ENCODE measurements at places on chromosomes 4 and X.

DNA sequence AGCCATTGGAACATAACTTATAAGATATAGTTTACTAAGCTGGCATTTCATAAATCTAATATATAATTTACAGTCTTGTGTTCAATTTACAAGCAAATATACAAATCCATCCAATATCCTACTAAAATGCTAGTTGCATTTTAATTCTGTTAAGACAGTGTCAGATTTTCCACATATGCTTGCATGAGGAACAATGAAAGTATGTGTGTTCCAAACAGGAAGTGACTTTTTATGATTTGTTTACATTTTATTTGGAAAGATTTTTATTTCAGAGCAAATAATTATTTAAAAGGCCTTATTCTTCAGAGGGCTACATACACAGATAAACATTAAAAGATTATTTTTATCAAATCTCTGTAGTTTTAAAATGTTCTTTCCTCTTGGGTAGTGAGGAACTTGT is 130.1 kb downstream of the KLHL34 start:
- no peak for DNase-seq

DNA sequence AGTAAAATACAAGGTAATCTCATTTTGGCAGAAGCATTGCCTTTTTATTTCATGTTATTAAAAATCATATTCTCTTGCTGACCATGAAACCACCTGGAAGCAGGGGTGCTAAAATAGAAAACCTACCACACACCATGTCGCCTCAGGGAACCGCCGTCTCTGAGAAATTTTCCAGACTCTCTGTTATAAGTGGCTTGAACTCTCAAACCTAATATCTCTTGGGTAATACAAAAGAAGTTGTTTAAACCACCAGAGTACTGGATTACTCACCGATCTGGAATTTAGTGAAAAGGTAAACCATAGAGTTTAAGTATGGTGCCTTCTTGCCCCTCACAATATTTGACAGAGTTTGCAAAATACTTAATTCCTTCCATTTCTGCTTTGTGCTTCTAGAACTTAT is 27.7 kb downstream of the ENPP6 start:
- DNase-seq: no peak

- DNase-seq: peak; percentile 28
Measured at GRCh38 chrX:100995469-100995868, 26.0 kb downstream of the ARL13A start.

DNA sequence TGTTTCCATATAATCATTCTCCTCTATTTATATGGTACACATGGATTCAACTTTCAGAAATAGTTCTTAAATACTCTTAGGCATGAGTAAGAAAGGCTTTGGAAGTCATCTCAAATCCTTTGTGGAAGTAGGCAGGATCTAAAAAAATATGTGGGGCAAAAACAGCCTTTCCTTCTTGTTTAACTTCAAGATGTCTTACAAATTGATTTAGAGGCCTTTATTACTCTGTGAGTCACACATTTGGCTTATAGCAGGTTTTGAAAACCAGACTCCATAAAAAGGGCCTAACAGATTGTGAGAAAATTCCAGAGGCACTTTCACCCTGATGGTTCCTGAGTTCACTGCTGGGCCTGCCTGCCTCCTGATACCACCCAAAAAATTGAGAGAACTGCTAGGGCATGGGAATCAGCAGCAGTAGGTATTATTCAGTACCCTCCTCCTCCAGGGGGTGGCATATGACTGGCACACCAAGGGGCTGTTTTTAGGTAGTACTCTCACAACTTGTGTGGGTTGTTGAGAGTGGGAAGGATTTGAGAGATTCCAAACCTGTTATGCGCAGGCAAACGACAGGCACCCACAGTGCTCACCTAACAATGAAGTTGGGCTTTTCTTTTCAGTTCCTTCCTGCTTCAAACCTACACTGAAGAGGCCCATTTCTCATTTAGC is 162.7 kb upstream of the MBNL3 start:
- DNase-seq: no peak

DNA sequence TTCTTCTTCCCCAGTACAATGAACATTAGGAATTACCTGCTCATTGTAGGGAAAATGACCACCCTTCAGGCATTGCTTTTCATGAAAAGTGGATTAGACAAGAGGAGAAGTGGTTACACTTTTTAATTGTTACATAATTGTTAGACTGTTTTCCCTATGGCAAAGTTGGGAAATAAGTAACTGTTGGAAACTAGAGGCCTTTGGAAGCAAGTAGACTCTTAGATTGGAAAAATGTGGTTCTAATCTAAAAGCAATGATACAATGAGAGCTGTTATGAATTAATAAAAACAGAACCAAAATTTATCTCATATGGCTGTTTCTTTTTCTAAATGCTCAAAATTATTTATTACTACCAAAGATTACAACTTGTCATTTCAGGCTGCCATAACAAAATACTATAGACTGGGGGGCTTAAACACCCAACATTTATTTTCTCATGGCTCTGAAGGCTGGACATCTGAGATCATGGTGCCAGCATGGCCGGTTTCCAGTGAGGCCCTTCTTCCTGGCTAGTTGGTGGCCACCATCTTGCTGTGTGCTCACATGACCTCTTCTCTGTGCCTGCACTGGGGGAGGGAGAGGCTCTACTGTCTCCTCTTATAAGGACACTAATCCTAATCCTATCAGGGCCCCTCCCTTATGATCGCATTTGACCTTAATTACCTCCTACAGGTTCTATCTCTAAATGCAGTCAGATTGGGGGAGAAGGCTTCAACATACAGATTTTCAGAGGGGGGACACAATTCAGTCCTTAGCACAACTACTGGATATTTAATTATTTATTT is 12.5 kb downstream of the CC2D2A start:
- no peak for DNase-seq

DNA sequence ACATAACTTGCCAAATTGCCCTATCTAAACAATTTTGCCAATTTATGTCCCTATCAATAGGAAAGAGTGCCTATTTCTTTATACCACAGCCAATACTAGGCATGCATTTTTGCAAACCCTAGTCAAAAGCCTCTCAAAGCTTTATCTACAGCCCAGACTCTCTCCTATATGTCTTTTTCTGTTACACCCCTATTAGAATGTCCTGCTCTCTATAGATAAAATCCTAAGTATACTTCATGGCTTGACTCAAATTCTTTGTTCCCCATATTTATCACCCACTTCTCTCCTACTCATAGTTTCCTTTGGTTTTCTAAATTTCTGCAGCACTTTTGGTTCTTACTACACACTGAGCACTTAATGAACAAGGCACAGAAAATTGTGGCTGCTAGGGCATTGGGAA is 38.0 kb downstream of the NUP62CL start:
- no peak for DNase-seq

- no peak for DNase-seq
Measured at GRCh38 chrX:45295259-45295986, 94.7 kb upstream of the DIPK2B start.

- no peak for DNase-seq
Measured at GRCh38 chrX:134658760-134659023, 421 bp upstream of the PLAC1 start.

DNA sequence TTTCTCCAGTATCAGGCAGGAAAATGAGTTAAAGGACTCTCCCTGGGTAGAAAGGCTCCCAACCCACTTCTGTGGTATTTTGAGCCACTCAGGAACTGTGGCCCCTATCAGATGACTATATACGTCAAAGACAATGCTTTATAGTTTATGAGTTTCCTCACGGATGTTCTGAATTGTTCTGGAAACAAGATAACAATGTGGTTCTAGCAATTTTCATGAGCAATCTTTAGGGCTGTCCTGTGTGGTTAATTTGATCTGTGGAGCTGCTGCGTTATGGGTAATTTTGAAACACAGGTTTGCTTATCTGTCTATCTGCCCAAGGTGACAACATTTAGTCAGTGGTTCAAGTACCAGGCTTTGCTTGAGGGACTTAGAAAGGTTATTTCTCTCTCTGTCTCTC is 46.7 kb upstream of the IL2 start:
- no peak for DNase-seq

DNA sequence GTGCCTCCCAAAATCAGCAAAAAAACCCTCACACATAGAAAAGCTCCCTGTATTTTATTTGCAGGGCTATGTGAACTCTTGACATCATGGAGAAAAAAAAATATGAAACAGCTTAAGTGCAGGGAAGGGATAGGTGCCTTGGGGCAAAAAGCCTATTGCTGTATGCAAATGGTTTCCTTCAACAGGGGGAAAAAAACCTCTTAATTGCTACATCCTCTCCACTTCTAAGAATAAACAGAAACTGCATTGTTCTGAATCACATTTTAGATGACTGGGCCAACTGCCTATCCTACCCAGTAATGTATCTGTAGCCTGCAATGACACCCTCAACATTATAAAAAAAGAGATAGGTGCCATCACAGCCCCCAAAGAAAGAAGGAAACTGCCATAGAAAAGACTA is 229.4 kb upstream of the GALNTL6 start:
- DNase-seq: no peak

- DNase-seq: no peak
Measured at GRCh38 chr4:24117975-24118374, 228.1 kb upstream of the PPARGC1A start.
